ENCODE measurements at places on chromosomes 3 and 15.

DNA sequence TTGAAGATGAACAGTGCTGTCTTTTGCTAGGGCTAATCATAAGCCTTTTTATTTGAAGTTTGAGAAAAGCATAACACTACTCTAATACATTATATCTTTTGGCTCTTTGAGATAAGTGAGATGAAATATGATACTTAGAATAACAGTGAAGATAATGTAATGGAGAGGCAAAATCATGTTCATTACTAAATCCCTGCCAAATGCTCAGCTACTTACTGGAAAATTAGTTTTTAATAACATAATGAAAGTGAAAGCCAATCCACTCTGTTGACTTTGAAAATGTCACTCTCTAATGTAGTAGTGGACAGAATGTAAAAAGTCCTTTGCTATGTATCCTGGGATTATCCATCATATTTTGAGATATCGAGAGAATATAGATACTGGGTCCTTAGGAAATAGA lies 35.9 kb upstream of the MYH15 start:
- no peak for DNase-seq

- no peak for DNase-seq
Measured at GRCh38 chr3:57896031-57896430, 112.2 kb upstream of the FLNB start.

DNA sequence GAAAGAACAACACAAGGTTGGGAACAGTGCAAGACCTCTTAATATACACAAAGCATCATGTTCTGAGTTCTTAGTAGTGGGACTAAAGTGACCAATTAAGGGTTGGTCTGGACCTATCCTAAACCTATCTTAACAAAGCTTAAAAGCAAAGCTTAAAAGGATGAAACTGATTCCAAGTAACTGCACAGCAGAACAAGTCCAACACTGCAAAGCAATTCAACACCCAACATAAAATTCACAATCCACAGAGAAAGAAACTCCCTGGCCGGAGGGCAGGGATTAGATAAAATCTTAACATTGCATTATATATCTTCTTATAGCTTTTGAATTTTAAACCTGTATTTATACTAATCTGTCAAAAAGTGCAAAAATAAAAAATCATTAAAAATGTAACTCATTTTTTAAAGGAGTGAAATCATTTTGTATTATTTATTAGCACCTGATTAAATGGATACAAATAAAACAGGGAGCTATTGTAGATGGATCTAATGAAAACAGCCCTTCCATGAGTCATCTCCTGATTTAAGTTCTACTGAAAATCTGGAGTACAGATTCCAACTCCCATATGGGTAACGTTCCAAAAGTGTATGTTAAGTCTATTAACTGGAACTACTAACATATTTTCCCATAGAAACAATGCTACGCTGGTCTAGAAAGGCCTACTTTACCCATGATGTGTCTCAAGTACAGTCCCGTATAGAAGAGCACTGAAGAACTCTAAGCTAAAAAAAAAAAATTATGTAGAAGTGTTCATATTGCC lies 34.9 kb downstream of the PIK3R4 start:
- DNase-seq, result no peak

DNA sequence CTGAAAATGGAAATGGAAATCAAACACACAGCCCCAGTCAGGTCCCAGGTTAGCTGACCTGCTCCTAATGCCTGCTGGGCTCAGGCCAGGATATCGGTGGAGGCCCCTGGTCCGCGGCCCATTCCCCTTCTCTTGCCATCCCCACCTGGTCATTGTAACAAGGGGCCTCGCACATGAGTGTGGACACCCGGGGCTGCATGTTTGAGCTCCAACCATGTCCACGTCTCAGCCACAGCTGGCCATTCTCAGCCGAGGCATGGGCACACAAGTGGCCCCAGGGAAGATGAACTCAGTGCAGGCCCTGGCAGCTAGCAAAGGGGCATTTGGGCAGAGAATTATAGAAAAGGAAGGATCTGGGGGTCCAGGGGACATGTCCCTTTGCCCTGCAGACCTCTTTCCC lies 41.7 kb downstream of the FAM174B start:
- DNase-seq, result no peak

DNA sequence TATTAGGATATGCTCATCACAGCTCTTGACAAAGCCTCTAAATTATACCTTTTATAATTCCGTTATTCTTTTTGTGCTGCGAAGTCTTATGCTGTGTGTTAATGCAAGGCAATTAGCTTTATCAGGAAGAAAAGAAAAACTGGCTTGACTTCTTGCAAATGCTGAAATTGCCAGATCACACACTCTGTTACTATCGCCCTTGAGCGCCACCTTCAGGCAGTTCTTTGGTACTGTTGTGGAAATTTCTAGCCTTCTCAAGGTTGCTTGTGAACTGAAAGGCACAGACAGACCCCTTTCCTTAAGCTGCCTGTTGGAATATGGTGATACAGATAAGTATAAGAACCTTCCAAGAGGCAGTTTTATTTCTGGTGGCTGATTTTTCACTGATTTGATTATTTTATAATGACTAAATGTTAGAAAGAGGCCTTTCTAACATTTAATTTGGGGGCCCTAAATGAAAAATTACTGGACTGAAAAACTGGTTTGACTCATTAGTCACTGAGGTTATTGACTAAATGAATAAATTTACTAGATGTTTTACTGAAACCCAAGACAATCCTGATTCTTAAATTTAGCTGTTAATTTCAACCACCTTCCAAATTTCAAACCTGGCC lies 126.2 kb upstream of the RASGRP1 start:
- no peak for DNase-seq

DNA sequence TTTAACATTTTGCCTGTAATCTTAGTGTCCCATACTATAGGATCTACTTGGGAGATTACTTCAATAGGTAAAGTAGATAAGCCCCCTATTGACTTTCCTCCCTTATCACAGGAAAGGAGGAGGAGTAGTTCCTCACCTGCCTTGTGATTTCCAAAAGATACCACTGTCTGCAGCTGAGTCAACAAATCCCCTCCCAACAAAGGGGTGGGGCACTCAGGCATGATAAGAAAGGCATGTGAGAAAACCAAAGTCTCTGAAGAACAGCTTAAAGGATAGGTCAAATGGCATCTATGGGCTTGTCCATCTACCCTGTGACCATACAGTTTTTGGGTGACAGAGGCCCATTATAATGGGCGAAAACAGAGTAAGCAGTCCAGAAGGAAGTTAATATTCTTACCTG lies 71.3 kb upstream of the WNT7A start:
- no peak for DNase-seq

DNA sequence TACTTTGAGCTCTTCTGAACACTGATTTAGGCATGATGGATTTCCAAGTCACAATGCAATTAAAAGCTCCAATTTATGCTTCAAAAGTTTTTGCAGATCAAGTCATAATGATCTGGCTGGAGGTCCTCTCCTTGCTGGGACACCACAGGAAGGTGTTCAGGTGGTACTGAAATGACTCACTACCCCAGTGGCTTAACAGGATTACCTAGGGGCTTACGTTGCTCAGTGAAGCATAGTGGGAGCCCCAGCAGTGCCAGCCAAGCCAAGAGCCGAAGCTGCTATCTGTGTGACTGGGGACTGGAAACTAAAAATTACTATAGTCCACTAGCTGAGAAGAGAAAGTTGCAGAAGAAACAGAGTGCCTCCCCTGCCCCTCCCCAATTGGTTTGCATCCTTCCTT lies 110.1 kb upstream of the LPP start:
- DNase-seq, result no peak

DNA sequence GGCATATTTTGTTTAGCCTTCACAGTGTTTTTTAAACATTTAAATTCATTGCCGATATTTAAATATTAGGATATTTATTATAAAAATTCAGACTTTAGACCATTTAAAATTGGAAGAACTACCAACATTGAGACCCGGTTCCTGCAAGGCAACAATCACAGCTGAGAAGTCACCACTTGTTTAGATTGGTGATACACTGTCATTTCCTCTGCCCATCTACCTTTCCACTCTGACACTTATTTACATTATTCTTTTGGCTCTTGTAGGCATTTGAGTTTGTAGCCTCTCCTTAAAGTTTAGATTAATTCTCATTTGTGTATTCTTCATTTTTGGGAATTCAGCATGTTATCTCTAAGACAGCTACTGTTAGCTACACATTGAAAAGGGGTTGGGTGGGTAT lies 10.3 kb upstream of the IL20RB start:
- no peak for DNase-seq

DNA sequence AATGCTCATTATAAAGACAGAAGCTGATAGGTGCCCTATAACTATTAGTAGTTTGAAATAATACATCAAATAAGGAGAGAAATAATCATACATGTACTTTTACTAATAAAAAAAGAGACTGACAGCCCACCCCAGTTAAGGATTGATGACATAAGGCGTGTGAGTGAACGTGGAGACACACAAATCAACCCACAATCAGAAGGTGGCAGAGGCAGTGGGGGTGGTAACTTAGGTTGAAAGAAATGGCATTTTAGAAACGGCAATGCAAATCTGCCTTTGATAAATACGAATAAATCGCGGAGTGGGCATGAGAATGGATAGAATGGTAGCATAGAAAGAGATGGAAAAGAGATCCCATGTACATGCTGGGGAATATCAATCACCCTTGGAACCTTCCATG lies 256.2 kb upstream of the ATP10A start:
- no peak for DNase-seq

- no peak for DNase-seq
Measured at GRCh38 chr3:181363231-181363630, 348.5 kb upstream of the SOX2 start.

DNA sequence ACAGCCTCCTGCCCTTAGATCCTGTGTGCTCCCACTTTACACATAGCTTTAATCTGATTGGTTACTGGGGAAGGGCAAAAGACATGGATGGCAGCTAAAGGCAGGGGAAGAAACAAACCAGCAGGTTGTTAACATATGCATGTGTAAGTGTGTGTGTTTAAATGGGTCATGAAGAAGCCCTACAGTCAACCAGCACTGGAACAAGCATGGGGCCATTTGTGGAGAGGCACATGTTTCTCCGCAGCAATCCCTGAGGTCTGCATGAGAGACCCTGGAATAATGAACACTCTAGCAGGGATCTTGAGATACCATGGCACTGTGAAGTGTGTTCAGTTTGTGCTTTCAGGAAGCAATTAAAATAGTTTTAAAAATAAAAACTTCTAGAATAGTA lies 6.0 kb downstream of the KLF13 start:
- DNase-seq, result no peak

DNA sequence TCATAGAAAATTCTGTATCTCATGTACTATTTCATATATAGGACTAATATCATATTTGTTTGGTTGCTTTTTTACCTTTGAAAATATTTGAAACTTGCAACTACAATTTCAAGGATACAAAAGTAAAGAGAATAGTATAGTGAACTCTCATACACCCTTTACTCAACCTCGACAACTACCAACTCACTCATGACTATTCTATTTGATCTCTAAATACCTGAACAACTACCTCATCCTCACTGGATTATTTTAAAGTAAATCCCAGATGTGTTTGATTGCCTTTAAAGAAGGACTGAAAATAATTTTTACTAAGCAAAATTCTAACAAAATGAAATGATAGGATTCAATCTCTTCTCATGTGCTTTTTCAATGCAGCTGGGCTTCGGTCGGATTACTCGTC lies 12.1 kb downstream of the TMPRSS7 start:
- DNase-seq, result no peak

GRCh38 chr3:132418916-132419315 lies 1.6 kb downstream of the DNAJC13 start:
- DNase-seq, result no peak

- DNase-seq, result no peak
Measured at GRCh38 chr3:142563496-142563997, 15.0 kb downstream of the ATR start.

DNA sequence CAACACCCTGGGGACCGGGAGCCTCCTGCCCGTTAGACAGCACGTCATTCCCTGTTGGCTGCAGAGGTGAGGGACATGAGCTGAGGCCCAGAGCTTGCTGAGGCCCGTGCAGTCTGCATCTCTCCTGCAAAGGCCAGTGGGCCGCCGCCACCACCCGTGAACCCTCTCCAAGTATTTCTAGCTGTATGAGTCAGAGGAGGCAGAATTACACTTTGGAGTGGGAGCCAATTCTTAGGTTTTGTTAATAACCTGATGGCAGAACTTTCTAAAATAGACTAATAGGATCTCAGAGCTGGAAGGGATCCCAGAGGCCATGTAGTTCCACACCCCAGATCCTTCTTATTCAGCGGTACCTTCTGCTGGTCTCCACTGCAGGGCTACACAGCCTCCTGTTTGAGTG lies 335.2 kb upstream of the CTDSPL start:
- DNase-seq, result no peak

DNA sequence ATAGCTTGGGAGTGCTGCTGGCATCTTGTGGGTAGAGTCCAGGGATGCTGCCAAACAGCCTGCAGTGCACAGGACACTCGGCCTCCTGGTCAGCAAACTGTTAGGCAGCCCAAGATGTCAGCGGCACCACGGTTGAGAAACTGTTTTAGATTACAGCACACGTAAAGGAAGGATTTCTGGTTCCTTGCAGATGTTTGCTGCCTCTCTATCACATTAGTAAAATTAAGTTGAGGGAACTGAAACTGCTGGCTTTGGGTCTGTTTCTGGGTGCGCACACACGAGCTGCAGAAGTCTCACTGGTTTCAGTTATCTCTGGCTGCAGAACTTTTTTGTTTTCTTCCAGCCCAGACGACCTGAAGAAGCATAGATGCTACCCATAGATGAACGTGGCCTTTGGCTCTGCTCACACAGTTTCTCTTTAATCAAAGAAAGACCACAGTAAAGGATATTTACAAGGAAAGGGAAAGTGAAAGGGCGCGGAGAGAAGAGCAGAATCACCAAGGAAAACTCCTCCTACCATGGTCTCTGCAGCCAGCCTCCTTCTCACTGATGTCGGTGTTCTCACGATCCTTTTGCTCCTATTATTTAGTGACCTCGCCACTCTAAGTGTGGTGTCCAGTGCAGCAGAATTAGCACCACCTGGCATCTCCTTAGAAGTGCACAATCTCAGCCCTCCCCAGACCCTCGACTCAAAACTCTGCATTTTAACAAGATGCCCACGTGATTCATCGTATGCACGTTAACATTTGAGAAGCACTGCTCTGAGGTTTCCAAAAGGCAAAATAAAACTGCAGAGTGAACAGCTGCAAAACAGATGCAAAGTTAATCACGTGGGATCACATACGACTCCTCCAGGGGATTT lies 50.6 kb upstream of the AKAP13 start:
- no peak for DNase-seq

GRCh38 chr15:41919201-41919820 lies 25.5 kb upstream of the SPTBN5 start:
- no peak for DNase-seq

GRCh38 chr15:73366766-73367623 lies 1.8 kb downstream of the HCN4 start:
- DNase-seq, result no peak

All from NCI-H510A (cell line).